ENCODE measurements at places on chromosomes 2 and 18. TPM values are rescaled to one million over a fixed set of nuclear protein-coding genes. Genes with fewer than 3 reads are reported as not detected.

Gene SCN7A
- not detected for total RNA-seq

Gene CCDC178
- total RNA-seq: not detected

Gene KCNS3
- total RNA-seq: 0.14 TPM

Gene TUBA3E
- total RNA-seq: not detected

- H3K36me3 ChIP-seq: peaks cover 14% of the 10 kb centered on the region
- H3K27me3 ChIP-seq: no peaks in the 10 kb centered on the region
- H3K4me3 ChIP-seq: no peak overlapping the region
- peaks cover 34% of the 10 kb centered on the region for H3K4me1 ChIP-seq
Measured at GRCh38 chr2:96556441-96557330, 20.1 kb downstream of the ARID5A start.

DNA sequence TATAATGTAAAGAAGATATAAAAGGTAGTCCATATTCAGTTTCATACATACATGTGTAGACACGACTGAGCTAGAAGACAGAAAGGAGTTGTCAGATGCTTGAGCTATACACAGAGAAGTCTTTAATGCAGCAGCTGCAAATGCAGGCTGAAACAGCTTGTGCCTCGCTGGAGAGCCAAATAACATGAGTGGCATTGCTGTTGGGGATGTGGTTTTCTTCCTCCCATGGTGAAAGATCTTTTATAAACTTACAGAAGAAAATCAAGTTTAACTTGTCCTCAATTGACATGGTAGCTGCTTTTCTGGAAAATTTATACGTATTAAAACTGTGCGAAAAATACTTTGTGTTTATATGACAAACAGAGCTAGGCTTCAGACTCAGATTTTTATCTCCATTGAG is 16.4 kb upstream of the IL1R1 start:
- peaks cover 31% of the 10 kb centered on the region for H3K4me1 ChIP-seq
- peaks cover 7% of the 10 kb centered on the region for H3K36me3 ChIP-seq
- H3K4me3 ChIP-seq: no peak overlapping the region

DNA sequence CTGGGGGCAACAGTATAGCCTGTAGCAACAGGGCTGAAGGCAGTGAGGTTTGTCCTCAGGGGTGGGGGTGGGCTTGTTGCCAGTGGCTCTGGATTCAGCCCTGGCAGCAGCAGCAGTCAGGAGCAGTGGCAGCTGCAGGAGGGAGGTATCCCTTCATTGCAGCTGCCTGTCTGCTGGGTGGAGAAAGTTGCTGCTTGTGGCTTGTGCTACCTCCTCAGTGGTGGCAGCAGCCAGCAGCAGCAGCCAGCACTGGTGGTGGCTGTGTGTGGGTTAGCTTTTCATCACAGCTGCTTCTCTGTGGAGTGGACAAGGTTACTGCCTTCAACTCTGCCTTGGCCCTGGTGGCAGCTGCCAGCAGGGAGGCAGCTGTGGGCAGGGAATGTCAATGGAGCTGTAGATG is 94.9 kb downstream of the ARL6IP6 start:
- no peaks in the 10 kb centered on the region for H3K4me1 ChIP-seq
- DNase-seq: no peak
- H3K36me3 ChIP-seq: no peaks in the 10 kb centered on the region
- H3K27ac ChIP-seq: no peak overlapping the region

GRCh38 chr2:159164457-159164911 is 122.0 kb downstream of the WDSUB1 start:
- no peaks in the 10 kb centered on the region for H3K27me3 ChIP-seq
- H3K36me3 ChIP-seq: no peaks in the 10 kb centered on the region
- DNase-seq: no peak
- H3K4me1 ChIP-seq: peaks cover 9% of the 10 kb centered on the region
- H3K27ac ChIP-seq: no peak overlapping the region

DNA sequence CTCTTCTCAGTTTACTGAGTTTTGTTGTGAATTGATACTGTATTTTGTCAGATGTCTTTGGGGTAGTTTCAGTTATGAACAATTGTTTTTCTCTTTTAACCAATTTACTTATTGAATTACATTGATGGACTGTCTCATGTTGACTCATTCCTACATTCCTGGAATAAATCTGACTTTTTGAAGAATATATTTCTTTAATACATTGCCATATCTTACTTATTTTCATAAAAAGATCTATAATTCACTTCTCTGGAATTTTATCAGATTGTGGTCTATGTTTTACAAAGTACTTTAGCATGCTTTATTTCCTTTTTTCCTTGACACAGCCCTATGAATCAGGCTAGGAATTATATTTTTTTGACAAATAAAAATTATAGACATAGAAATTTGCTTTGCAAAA is 268.3 kb downstream of the PLCL1 start:
- no peaks in the 10 kb centered on the region for H3K36me3 ChIP-seq
- no peaks in the 10 kb centered on the region for H3K27me3 ChIP-seq
- DNase-seq: no peak

DNA sequence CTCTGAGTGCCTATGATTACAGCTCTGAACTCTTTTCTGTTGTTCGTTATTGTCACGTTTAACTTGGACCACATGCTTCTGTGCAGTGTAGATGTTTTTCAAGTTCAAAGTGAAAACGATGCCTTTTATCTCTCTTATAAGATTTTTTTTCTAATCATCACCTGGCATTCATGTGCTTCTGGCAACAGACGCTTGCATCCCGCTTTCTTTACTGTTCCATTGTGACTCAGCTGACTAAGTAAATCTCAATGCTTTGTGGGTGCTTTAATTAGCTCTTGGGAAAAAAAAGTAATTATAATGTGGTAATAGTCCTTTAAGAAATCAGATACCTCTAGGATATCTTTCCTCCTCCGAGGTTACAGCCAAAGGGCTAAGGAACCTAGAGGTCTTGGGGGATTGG is 31.2 kb upstream of the RMP24 start:
- no peak overlapping the region for H3K4me3 ChIP-seq
- H3K27me3 ChIP-seq: peaks cover 3% of the 10 kb centered on the region
- no peak overlapping the region for H3K27ac ChIP-seq
- no peaks in the 10 kb centered on the region for H3K36me3 ChIP-seq

GRCh38 chr2:227141301-227141700 is 22.7 kb downstream of the COL4A4 start:
- H3K36me3 ChIP-seq: no peaks in the 10 kb centered on the region
- no peak overlapping the region for H3K4me3 ChIP-seq
- H3K27ac ChIP-seq: no peak overlapping the region
- DNase-seq: no peak
- H3K27me3 ChIP-seq: peaks cover 3% of the 10 kb centered on the region
- H3K4me1 ChIP-seq: no peaks in the 10 kb centered on the region

DNA sequence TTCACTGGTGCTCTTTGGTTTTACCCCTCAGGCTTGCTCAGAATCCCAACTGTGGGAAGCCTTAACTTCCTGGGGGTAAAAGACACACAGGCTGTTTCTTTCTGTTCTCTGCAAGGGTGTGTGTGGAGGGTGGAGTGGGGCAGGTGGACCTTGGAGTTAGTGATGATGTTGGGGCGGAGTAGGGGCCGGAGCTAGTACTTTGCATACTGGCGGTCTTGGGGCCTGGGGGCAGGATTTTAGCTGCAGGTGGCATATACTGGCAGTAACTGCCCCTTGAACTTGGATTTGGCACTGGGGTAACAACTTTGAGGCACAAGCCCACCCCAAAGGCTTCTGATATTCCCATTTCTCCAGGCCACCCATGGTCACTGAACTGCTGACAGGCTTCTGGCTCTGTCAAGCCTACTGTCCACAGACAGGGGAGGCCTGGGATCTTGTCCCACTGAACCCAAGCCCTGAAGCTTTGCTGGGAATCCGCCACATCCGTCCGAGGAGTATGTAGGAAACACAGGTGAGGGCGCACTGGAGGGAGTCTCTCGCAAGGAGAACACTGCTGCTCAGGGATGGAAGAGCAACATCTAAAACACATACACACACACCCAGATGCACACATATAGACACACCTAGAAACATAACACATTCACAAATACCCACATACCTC is 258.9 kb downstream of the DYSF start:
- H3K27me3 ChIP-seq: peaks cover 5% of the 10 kb centered on the region
- H3K4me1 ChIP-seq: no peaks in the 10 kb centered on the region
- no peak overlapping the region for H3K4me3 ChIP-seq
- no peak overlapping the region for H3K27ac ChIP-seq

DNA sequence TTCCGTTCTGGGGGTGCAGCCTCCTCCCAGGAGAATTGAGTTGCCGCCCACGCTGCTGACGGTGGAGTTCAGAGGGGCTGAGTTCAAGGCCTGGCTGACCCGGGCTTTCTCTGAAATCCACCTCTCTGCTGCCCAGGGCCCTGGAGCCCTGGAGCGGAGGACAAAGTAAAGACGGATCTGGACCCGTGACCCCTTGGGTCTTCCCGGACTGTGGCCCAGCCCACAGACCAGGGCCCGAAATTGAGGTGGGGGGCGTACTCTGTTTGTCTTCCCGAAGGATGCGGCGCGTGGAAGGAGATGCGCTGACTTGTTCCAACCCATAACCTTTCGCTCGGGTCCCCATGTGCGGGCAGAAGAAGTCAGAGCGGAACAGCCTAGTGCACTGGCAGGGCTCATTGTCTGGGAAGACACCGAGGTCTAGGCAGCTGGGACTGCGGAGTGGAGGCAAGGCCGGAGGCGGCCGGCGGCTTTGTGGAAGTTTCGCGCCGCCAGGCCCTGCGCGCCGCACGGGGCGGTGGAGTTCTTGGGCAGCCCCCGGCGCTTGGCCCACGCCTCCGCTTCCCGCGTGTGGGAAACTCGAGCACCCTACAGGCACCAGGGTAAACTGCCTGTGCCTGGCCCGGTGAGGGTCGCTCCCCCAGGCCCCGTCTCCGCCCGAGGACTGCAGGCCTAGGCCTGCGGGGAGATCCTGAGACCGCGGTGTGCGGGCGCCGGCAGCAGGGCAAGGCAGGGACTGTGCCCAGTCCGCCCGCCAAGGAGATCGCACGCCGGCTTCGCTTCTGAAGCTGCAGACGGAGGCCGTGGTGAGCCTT is 9.8 kb downstream of the POU3F3 start:
- DNase-seq: no peak
- peaks cover 6% of the 10 kb centered on the region for H3K4me1 ChIP-seq
- H3K4me3 ChIP-seq: no peak overlapping the region
- H3K36me3 ChIP-seq: peaks cover 2% of the 10 kb centered on the region
- no peak overlapping the region for H3K27ac ChIP-seq
- H3K27me3 ChIP-seq: peaks cover 83% of the 10 kb centered on the region

DNA sequence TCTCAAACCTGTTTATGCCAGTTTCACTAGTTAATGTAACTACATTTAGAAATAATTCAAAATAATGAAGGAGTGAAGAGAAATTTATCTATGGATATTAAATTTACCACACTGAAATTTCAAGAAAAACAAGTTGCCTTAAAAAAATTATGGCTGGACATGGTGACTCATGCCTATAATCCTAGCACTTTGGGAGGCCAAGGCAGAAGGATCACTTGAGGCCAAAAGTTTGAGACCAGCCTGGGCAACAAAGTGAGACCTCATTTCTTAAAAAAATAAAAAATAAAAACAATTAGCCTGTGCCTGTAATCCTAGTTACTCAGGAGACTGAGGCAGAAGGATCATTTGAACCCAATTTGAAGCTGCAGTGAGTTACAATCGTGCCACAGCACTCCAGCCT is 29.9 kb downstream of the HDLBP start:
- peaks cover 6% of the 10 kb centered on the region for H3K36me3 ChIP-seq
- H3K27ac ChIP-seq: no peak overlapping the region
- peaks cover 44% of the 10 kb centered on the region for H3K4me1 ChIP-seq
- H3K27me3 ChIP-seq: no peaks in the 10 kb centered on the region
- DNase-seq: no peak

DNA sequence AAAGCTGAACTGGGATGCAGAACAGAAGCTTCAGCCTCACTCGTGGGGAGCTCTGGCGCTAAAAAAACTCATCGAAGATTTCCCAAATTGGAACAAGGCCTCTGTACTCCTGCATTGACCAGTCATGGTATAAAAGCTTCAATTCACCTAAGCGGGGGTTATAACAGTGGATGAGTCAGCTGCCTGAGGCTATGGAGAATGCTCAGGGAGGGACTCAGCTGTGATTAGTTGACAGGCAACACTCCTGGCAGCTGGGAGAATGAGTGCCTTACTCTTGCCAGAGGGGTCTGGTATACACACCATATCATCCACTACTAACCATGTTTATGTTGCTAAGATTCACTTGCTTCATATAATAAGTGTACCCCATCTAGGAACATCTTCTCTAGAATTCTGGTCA is 350.6 kb upstream of the VRK2 start:
- H3K36me3 ChIP-seq: no peaks in the 10 kb centered on the region
- DNase-seq: no peak
- H3K27ac ChIP-seq: no peak overlapping the region
- H3K4me3 ChIP-seq: no peak overlapping the region
- no peaks in the 10 kb centered on the region for H3K4me1 ChIP-seq
- H3K27me3 ChIP-seq: no peaks in the 10 kb centered on the region

- no peak overlapping the region for H3K4me3 ChIP-seq
- no peak for DNase-seq
- H3K4me1 ChIP-seq: peaks cover 7% of the 10 kb centered on the region
Measured at GRCh38 chr2:109079590-109079989, 49.4 kb upstream of the SH3RF3 start.

- H3K27me3 ChIP-seq: no peaks in the 10 kb centered on the region
- H3K36me3 ChIP-seq: no peaks in the 10 kb centered on the region
- H3K4me3 ChIP-seq: no peak overlapping the region
- H3K27ac ChIP-seq: no peak overlapping the region
- H3K4me1 ChIP-seq: no peaks in the 10 kb centered on the region
- DNase-seq: no peak
Measured at GRCh38 chr2:73050121-73050545, 21.4 kb downstream of the SFXN5 start.

GRCh38 chr2:69720404-69720803 is 21.5 kb upstream of the ANXA4 start:
- no peak overlapping the region for H3K4me3 ChIP-seq
- no peaks in the 10 kb centered on the region for H3K36me3 ChIP-seq
- no peak overlapping the region for H3K27ac ChIP-seq
- H3K4me1 ChIP-seq: no peaks in the 10 kb centered on the region
- no peak for DNase-seq

GRCh38 chr2:10014418-10015190 is 28.7 kb upstream of the KLF11 start:
- H3K4me1 ChIP-seq: no peaks in the 10 kb centered on the region
- H3K27ac ChIP-seq: no peak overlapping the region
- no peaks in the 10 kb centered on the region for H3K36me3 ChIP-seq
- H3K27me3 ChIP-seq: peaks cover 2% of the 10 kb centered on the region
- no peak overlapping the region for H3K4me3 ChIP-seq

- H3K4me3 ChIP-seq: no peak overlapping the region
- DNase-seq: no peak
- peaks cover 3% of the 10 kb centered on the region for H3K36me3 ChIP-seq
- H3K4me1 ChIP-seq: peaks cover 9% of the 10 kb centered on the region
Measured at GRCh38 chr2:127530245-127531140, 4.2 kb upstream of the IWS1 start.

GRCh38 chr2:11145350-11145749 is 9.9 kb upstream of the SLC66A3 start:
- H3K36me3 ChIP-seq: no peaks in the 10 kb centered on the region
- H3K27ac ChIP-seq: no peak overlapping the region
- no peak overlapping the region for H3K4me3 ChIP-seq
- no peaks in the 10 kb centered on the region for H3K4me1 ChIP-seq
- DNase-seq: no peak

All from activated naive CD4-positive, alpha-beta T cell treated with anti-CD3 and anti-CD28 coated beads for 36 hours (primary cell).